ENCODE measurements at places on chromosomes 13 and 19. TPM values are rescaled to one million over a fixed set of nuclear protein-coding genes. Genes with fewer than 3 reads are reported as not detected.

The ZNF471 gene
- 1.8 TPM for total RNA-seq

The ZNF615 gene
- 8.6 TPM for total RNA-seq

The COQ8B gene
- 37.1 TPM for total RNA-seq

The FFAR3 gene
- total RNA-seq: not detected

The CASP14 gene
- total RNA-seq: not detected

The IL17D gene
- 1.5 TPM for total RNA-seq

The SLC25A41 gene
- not detected for total RNA-seq

The CYP4F3 gene
- total RNA-seq: not detected
